ENCODE measurements at places on chromosomes 4 and X.
A peak's percentile ranks its signal among the peaks of the same experiment; 100 is the strongest.

DNA sequence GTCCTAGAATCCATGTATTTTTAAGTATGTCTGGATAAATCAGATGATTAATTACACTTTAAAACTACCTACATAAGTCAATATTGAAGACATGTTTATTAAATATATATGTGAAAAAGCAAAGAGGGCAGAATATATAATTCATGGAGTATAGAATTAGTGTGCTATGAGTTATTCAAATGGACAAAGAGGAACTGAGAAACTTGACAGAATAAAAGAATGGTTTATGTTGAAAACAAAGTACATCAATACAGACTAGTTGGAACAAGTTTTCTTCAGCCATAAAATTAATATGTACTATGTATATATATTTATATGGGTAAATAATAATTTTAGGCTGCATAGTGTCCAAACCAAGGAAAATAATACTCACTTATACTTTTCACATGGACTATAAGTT, 173.5 kb downstream of the NPFFR2 start:
- no peak overlapping the region for H3K4me3 ChIP-seq
- no peaks in the 10 kb centered on the region for H3K27me3 ChIP-seq
- H3K27ac ChIP-seq, result no peak overlapping the region
- no peaks in the 10 kb centered on the region for H3K36me3 ChIP-seq
- H3K4me1 ChIP-seq, result no peaks in the 10 kb centered on the region
- no peak for DNase-seq

- no peak for DNase-seq
- H3K36me3 ChIP-seq, result no peaks in the 10 kb centered on the region
- no peak overlapping the region for H3K4me3 ChIP-seq
- no peak overlapping the region for H3K27ac ChIP-seq
- no peaks in the 10 kb centered on the region for H3K27me3 ChIP-seq
- no peaks in the 10 kb centered on the region for H3K4me1 ChIP-seq
Measured at GRCh38 chrX:12819222-12819621, 28.0 kb downstream of the PRPS2 start.

GRCh38 chr4:133594390-133595207, 445.5 kb downstream of the PCDH10 start:
- H3K27ac ChIP-seq, result no peak overlapping the region
- H3K27me3 ChIP-seq, result no peaks in the 10 kb centered on the region
- no peak for DNase-seq

DNA sequence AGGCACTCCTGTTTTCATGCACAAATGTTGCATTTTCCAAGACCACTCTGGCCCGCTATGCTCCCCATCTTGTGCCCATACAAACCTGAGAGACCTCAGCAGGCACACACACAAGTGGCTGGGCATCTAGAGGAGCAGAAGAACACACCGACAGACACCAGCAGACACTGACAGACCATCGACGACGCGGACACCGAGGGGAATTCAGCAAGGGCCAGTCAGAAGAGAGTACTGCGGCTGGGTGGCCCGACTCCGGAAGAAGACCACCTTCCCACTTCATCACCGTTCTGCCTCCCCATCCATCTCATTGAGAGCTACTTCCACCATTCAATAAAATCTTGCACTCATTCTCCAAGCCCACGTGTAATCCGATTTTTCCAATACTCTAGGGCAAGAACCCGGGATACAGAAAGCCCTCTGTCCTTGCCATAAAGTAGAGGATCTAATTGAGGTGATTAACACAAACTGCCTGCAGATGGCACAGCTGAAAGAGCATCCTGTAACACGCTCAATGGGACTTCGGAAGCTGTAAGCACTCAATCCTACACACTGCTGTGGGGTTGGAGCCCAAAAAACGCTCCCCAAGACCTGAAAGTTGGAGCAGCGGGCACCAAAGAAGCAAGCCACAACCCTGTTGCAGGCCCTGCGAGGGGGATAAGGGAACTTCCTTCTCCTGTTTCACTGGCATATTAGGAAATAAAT, 780.9 kb downstream of the ARAP2 start:
- H3K4me1 ChIP-seq, result no peaks in the 10 kb centered on the region
- no peaks in the 10 kb centered on the region for H3K36me3 ChIP-seq
- H3K27ac ChIP-seq, result no peak overlapping the region
- no peaks in the 10 kb centered on the region for H3K27me3 ChIP-seq
- DNase-seq, result no peak
- H3K4me3 ChIP-seq, result no peak overlapping the region

GRCh38 chrX:129983575-129984110, 1.2 kb downstream of the BCORL1 start:
- no peaks in the 10 kb centered on the region for H3K27me3 ChIP-seq
- no peak for DNase-seq
- H3K36me3 ChIP-seq, result no peaks in the 10 kb centered on the region
- no peaks in the 10 kb centered on the region for H3K4me1 ChIP-seq
- H3K27ac ChIP-seq, result no peak overlapping the region

GRCh38 chr4:165343353-165344191, 16.1 kb downstream of the MSMO1 start:
- H3K36me3 ChIP-seq, result peaks cover 2% of the 10 kb centered on the region
- H3K4me3 ChIP-seq, result no peak overlapping the region
- no peak overlapping the region for H3K27ac ChIP-seq
- no peaks in the 10 kb centered on the region for H3K27me3 ChIP-seq

- H3K4me3 ChIP-seq, result peak overlapping the region; percentile 57
- H3K4me1 ChIP-seq, result peaks cover 15% of the 10 kb centered on the region
- H3K27ac ChIP-seq, result no peak overlapping the region
Measured at GRCh38 chr4:46389301-46389775, 590 bp downstream of the GABRA2 start.

DNA sequence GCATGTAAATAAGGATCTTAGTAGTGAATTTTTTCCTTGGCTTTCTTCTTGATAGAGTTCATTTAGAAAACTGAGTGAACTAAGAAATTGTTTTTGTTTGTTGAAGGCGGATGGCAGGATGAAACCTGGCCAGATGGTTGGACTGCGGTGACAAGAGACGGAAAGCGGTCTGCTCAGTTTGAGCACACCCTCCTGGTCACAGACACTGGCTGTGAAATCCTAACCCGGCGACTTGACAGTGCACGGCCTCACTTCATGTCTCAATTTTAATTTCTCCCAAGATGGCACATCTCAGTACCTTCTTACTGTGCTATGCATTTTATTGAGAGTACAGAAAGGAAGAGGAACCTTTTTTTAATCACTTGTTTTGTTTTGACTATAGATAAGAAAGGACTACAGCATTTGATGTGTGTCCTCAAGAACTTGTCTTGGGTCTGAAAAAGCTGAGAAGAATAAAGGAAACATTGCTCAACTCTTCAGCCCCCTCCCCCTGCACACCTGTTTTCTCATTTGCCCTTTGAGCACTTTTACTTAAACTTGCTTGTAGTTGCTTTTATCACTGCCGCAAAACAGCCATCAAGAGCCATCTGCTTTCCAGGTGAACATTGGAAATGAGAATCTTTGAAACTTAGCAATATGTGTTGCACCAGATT, 27.4 kb downstream of the ADH5 start:
- H3K4me1 ChIP-seq, result peaks cover 3% of the 10 kb centered on the region
- H3K27me3 ChIP-seq, result no peaks in the 10 kb centered on the region
- no peak for DNase-seq

GRCh38 chr4:135319685-135320084, 1118.1 kb upstream of the PABPC4L start:
- no peaks in the 10 kb centered on the region for H3K27me3 ChIP-seq
- no peaks in the 10 kb centered on the region for H3K4me1 ChIP-seq
- H3K27ac ChIP-seq, result no peak overlapping the region

DNA sequence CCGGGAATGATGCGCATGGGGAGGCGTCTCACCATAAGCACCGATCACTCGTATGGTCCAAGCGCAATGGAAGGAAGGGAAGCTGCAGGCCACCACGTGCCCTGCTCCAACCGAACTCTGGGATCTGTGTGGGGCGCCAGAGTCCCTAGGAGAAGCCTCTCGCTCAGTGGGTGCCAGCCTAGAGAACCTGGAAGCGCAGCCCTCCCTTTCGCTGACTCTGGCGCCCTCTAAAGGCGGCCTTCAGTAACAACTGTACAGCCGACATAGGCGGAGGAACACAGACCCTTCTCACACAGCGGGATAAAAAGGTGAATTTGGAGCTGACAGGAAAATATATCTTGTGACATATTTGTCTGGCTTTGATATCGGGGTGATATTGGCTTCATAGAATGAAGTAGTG, 76.0 kb downstream of the INTS6L start:
- H3K4me1 ChIP-seq, result no peaks in the 10 kb centered on the region
- no peak overlapping the region for H3K4me3 ChIP-seq
- DNase-seq, result no peak

GRCh38 chr4:153281476-153281875, 63.0 kb upstream of the MND1 start:
- no peaks in the 10 kb centered on the region for H3K27me3 ChIP-seq
- H3K36me3 ChIP-seq, result peaks cover 7% of the 10 kb centered on the region
- H3K4me1 ChIP-seq, result peaks cover 6% of the 10 kb centered on the region
- no peak overlapping the region for H3K27ac ChIP-seq
- H3K4me3 ChIP-seq, result no peak overlapping the region

DNA sequence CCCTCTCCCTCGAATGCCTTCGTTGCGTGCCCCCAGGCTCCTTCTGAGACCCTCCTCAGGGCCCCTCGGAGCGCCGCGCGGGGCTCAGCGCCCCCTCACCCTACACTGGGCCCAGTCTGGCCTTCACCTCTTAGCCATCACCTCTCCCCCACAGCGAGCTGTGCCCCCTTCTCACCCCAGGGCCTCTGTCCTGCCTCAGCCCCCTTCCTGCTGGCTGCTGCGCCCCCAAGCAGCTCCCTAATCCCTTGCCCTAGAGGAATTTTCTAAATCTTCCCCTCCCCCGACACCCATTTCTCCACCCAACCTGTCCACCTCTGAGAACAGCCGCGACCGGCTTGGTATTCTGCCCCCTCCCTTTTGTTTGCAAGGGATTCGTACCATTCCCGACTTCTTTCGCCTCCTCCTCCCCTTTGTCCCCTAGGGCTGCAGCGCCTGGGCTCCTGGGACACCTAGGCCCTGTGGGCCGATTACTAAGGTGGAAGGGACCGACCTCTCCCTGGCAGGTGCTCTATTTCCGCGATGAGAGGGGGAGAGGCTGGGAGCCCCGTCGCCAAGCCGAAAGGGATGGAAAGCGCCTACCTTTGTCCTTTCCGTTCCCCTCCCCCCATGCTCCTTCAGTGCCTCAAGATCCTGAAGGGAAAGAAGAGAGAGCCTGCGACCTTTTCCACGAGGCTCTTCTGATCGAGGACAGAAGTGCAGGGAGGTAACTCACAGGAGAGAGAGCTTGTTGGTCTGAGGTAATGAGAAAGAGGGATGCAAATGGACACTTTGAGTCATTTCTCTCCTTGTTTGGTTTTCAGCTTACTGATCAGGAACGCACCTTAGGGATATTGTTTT, 10.9 kb downstream of the DLG3 start:
- peak overlapping the region; percentile 79 for H3K4me3 ChIP-seq
- H3K27ac ChIP-seq, result peak overlapping the region; percentile 80
- DNase-seq, result no peak
- H3K4me1 ChIP-seq, result no peaks in the 10 kb centered on the region
- no peaks in the 10 kb centered on the region for H3K36me3 ChIP-seq
- no peaks in the 10 kb centered on the region for H3K27me3 ChIP-seq

GRCh38 chrX:72026341-72027023, 105.2 kb downstream of the RTL5 start:
- H3K4me1 ChIP-seq, result no peaks in the 10 kb centered on the region
- DNase-seq, result no peak
- H3K36me3 ChIP-seq, result no peaks in the 10 kb centered on the region
- H3K27me3 ChIP-seq, result no peaks in the 10 kb centered on the region
- no peak overlapping the region for H3K27ac ChIP-seq

- no peak overlapping the region for H3K27ac ChIP-seq
- DNase-seq, result no peak
- no peaks in the 10 kb centered on the region for H3K27me3 ChIP-seq
- no peak overlapping the region for H3K4me3 ChIP-seq
- no peaks in the 10 kb centered on the region for H3K4me1 ChIP-seq
- H3K36me3 ChIP-seq, result no peaks in the 10 kb centered on the region
Measured at GRCh38 chr4:168177546-168178149, 85.3 kb downstream of the ANXA10 start.

- H3K4me3 ChIP-seq, result peak within 1 kb of the TSS; percentile 67
- no peaks in the 10 kb centered on the region for H3K36me3 ChIP-seq
- DNase-seq, result no peak
- H3K27me3 ChIP-seq, result no peaks in the 10 kb centered on the region
- peak within 1 kb of the TSS; percentile 77 for H3K27ac ChIP-seq
Measured at GRCh38 chrX:43882294-43882681, at the start of gene MAOB. TSS of gene MAOB (minus strand) at chrX:43882450. CDS start at chrX:43882299, 151 bp downstream.

GRCh38 chr4:171719691-171720090, 93.5 kb upstream of the GALNTL6 start:
- no peaks in the 10 kb centered on the region for H3K4me1 ChIP-seq
- no peak overlapping the region for H3K27ac ChIP-seq
- no peak for DNase-seq
- H3K27me3 ChIP-seq, result no peaks in the 10 kb centered on the region
- H3K4me3 ChIP-seq, result no peak overlapping the region

DNA sequence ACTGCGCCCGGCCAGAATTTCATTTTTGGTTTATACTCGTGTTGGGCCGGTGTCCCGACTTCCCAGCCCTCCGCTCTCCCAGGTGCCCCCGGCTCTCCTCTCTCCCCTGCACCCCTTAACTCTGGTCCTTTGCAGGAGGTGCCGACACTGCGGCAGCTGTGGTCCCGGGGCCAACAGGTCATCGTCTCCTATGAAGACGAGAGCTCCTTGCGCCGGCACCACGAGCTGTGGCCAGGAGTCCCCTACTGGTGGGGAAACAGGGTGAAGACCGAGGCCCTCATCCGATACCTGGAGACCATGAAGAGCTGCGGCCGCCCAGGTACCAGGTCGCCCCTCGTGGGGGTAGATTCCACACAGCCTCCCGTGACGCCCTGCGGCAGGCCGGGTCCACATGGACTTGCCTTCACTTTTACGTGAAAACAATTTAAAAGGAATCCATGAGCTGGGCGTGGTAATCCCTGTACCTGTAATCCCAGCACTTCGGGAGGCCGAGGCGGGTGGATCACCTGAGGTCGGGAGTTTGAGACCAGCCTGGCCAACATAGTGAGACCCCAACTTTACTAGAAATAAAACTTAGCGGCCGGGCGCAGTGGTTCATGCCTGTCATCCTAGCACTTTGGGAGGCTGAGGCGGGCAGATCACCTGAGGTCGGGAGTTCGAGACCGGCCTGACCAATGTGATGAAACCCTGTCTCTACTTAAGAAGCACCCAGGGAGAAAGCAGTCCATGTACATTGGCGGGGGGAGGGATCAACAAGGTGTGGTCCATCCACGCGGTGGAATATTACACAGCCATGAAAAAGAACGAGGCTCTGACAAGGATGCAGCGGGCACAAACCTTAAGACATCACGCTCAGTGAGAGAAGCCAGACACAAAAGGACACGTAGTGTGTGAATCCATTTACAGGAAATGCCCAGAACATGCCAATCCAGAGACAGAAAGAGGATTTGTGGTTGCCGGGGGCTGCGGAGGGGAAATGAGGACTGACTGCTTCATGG, 12.0 kb downstream of the PLCXD1 start:
- no peaks in the 10 kb centered on the region for H3K4me1 ChIP-seq
- H3K27me3 ChIP-seq, result no peaks in the 10 kb centered on the region
- no peak for DNase-seq
- no peak overlapping the region for H3K27ac ChIP-seq

- no peak overlapping the region for H3K4me3 ChIP-seq
- no peaks in the 10 kb centered on the region for H3K27me3 ChIP-seq
Measured at GRCh38 chr4:173532725-173533511, 2.9 kb upstream of the HAND2 start.

- H3K4me1 ChIP-seq, result no peaks in the 10 kb centered on the region
- H3K36me3 ChIP-seq, result no peaks in the 10 kb centered on the region
- no peak overlapping the region for H3K27ac ChIP-seq
- no peak overlapping the region for H3K4me3 ChIP-seq
- DNase-seq, result no peak
- H3K27me3 ChIP-seq, result no peaks in the 10 kb centered on the region
Measured at GRCh38 chr4:82681754-82682153, 116.8 kb downstream of the SCD5 start.
